Stimulated activated CD4-positive, alpha-beta T cell treated with anti-CD3 and anti-CD28 coated beads, TNF-alpha, amount 100 ng/mL, for 24 hours (primary cell): ENCODE measurements at places on chromosomes 5 and 9.

- DNase-seq: no peak
Measured at GRCh38 chr5:82487131-82487530, 209.0 kb upstream of the RPS23 start.

DNA sequence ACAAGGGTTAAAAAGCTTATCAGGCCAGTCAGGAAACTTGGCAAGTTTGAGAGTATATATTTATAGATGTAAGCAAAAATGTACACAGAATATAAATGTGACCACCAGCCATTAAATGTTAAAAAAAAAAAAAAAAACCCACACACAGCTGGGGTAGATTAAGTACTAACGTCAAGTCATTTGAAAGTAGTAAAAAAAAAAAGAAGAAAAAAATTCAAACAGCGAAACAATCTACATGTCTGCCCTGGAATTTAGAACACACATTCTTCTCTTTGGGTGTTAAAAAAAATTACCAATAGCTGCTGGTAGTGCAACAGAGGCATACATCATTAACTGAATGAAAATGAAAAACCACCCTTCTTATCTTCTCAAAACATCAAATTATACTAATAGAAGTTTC, 269.7 kb downstream of the MLLT3 start:
- no peak for DNase-seq

GRCh38 chr5:124745928-124746915, at the start of gene ZNF608:
Gene ZNF608, minus strand, starts transcription at chr5:124746639. Its CDS starts 1,650 bp downstream, at chr5:124744989.
- DNase-seq: no peak

GRCh38 chr5:171308453-171309275, at the start of gene TLX3:
Gene TLX3, plus strand, starts transcription at chr5:171309248. Its CDS starts 118 bp downstream, at chr5:171309366.
- DNase-seq: no peak

GRCh38 chr5:116559673-116560164, 14.9 kb downstream of the SEMA6A start:
- DNase-seq: no peak

GRCh38 chr5:67303356-67303755, 106.8 kb upstream of the CD180 start:
- DNase-seq: no peak

DNA sequence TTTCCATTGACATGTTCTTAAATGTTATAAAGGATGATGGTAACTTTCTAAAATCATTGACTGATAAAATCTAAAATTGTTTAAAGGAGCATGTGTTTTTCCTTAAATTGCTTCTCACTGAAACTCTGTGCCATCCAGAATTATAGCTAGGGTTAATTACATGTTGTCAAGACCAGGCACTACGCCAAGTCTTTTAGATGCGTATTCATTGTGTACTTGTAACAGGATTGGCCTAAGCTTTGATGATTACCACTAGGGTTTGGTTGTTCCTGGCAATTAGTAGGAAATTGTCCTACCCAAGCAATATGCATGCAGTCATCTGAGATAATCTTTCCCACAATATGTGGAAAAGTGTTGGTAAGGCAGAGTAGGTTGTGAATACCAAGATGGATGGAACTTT, 43.8 kb downstream of the PRKACG start:
- no peak for DNase-seq

GRCh38 chr5:136192526-136193321, at the start of gene SMIM32:
Gene SMIM32, minus strand, starts transcription at chr5:136193162. Its CDS starts 638 bp downstream, at chr5:136192524.
- DNase-seq: no peak

GRCh38 chr5:83516377-83516776, 44.8 kb downstream of the VCAN start:
- no peak for DNase-seq

DNA sequence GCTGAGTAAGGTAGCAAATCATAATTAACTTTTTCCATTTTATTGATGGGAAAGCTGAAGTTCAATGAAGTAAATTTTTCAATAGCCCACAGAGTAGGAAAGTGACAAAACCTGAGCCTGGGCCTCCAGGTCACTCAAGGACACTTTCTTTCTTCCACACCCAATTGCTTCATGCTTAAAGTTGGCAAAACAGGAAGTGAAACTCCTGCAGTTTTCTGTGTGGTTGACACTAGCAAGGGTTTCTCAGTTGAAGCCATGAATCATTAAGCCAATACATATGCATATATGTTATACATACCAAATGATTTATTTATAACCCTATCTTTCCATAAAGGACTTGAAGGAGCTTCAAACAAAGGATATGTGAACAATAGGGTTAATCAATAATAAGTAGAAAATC, 13.9 kb downstream of the TLR4 start:
- DNase-seq: no peak

DNA sequence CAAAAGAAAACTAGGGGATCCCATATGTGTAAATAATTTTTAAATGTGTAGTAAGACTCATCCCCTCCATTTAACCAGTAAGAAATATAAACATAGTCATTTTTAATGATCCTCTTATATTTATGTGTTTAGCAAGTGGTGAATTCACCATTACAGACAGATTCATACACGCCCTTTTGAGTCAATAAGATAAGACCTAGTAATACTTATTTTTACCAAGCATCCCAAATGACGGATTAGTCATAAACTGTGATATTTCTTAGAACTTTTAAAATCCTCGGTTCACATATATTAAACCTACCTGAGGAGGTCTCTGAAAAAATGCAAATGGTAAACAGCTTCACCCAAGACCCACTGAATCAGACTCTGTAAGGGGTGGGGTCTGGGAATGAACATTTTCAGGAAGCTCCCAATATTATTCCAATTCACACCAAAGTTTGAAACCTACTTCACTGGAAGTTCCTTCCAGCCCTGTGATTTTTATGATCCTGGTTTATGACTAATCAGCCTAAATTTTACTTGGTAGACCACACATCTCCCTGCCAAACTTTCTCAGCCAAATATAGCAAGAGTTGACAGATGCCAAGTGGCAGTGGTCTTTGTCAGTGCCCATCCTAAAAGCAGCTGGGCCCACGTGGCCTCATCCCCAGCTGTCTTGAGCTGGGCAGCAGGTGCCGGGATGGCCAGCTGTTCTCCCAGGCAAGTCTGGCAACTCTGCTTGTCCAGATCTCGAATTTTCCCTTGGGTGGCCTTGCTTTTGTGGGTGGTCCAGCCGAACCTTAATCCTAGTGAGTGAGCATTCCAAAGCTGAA, 559.0 kb upstream of the RGMB start:
- DNase-seq: no peak

GRCh38 chr9:132114102-132114707, 34.5 kb upstream of the MED27 start:
- DNase-seq: no peak

DNA sequence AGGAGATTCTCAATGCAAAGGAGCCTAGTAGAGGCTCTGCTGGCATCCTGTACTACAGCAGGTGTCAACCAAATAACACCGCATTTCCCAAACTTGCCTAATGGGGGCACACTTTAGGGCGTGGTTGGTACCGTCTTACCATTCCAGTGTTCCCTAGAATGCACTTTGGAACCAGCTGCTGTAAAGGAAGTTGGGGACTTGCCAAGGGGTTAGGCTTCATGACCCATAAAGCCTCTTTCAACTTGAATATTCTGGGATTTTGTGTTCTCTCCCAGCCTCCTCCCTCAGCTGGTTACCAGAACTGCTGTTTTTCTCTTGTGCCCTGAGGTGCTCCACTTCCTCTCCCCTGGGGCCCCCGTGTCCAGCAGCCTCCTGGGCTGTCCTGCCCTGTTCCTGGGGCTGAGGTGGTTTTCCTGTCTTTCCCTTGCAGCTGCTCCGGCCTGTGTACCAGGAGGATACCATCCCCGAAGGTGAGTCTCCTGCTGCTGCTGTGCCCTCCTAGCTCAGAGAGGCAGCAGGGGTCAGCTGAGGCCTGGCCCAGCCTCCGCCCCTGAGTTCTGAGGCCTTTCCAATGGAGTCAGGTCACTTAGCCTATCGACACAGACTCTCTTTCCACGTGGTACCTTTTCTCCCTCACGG, 44.7 kb downstream of the RGS3 start:
- no peak for DNase-seq

DNA sequence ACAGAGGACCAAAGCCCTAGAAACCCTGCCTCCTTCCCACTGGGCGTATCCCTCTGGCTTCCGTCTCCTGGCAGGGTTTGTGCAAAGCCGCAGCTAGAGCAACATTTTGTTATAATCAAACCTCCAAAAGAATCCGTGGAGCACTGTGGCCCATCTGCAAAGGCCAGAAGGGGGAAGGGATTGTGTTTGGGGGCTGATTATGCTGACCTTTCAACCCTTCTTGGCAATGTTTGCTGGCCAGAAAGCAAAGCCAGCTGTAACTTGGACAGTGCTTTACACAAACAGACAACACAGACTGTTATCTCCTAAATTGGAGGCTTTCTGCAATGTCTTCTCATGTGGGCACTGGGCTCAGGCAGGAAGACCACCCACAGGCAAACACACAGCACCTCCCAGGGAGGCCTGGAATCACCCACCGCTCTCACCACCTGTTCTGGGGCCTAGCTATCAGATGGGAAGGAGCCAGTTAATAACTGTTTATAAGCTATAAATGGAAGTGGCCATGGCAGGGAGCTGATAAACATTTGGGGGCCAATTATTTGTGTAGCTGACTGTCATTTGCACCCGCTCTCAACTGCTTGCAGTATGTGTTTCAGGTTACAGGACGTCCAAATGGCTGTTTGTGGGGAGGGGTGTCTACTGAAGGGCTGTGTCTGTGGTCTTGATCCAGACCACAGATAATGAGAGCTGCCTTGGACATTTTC, 121.6 kb upstream of the ERCC6L2 start:
- DNase-seq: no peak

- no peak for DNase-seq
Measured at GRCh38 chr5:139027150-139027549, 152.0 kb upstream of the LRRTM2 start.

DNA sequence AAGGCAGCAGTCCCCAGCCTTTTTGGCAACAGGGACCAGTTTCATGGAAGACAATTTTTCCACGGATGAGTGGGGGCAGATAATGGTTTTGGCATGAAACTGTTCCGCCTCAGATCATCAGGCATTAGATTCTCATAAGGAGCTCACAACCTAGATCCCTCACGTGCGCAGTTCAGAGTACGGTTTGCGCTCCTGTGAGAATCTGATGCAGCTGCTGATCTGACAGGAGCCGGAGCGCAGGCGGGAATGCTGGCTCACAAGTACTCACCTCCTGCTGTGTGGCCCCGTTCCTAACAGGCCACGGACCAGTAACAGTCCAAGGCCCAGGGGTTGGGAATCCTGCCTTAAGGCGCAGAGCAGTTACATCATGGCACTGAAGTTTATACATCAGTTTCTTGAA, 3.3 kb upstream of the BRD3 start:
- DNase-seq: no peak

DNA sequence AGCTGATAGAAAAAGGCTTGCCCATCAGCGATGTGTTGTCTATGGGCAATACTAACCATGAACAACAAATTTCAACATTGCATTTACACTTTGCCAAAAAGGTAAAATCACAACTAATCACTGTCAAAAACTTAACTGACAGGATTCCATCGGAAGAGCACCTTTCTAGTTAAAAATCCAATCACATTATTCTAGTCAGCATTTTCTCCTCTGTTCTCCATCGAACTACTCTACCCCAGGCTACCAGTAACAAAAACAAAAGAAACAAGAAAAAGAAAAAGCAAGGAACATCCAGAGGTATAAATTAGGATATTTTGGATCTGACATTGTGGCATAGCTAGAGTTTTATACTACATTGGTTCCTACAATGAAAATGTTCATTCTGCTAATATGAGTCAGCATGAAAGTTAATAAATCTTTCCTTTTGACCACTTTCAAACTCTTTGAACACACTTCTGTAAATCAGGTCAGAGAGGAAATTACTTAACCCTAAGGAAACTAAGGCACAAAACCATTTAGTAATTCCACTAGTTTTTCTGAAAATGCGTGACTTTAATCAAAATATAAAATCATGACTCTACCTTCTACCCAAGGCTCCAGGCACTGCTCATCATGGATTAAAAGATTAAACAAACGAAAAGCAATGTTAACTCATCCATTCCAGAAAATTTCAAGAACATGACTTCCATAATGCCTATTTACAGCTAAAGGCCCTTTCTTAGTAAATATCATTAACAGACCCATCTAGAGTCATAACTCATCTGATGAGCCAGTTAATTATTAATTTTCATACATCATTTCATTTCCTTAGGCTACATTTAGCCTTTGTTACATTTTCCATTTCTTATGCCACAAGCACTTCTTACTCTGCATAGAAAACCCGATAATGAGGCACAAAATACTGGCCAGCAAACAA, 10.2 kb downstream of the GLIS3 start:
- no peak for DNase-seq

- no peak for DNase-seq
Measured at GRCh38 chr5:61651195-61651594, 319.1 kb downstream of the ZSWIM6 start.

GRCh38 chr9:93510041-93510440, 56.7 kb upstream of the FAM120AOS start:
- DNase-seq: no peak

GRCh38 chr9:134889386-134890154, 9.0 kb downstream of the FCN2 start:
- DNase-seq: no peak

DNA sequence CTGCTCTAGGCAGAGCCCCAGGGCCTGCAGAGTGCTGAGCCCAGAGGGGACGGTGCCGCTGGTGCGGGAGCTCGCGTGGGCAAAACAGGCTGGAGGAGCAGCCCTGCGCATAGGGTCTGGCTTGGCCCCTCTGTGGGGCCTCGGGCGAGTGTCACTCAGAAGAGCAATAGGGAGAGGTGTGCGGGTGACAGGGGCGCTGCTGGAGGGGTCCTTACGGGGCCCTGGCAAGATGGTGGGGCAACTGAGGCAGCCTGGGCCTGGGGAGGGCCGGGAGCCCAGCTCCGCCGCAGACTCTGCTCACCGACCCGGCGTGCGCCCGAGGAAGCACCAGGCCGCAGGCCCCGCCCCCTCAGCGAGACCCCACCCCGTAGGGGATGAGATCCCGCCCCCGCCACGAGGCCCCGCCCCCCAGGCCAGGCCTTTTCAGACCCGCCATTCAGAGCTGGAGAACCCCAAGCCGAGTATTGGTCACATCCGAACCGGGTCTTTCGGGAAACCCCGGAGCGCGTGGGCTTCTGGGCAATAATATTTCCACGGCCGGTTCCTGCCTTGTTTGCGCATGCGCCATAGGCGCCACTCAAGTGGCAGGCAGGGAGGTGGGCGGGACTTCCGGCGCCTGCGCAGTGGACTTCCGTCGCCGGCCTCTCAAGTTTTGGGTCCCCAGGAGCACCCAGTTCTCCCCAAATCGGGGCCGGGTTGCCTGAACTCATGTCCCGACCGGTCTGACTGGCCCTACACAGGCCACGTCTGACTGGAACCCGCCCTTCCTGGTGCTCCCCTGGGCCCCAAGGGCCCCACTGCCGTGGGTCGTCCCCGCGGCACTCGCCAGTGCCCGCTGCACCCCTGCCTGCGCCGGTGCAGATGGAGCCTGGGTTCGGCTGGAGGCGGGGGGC, 1.3 kb upstream of the RNF208 start:
- DNase-seq: peak; percentile 98

DNA sequence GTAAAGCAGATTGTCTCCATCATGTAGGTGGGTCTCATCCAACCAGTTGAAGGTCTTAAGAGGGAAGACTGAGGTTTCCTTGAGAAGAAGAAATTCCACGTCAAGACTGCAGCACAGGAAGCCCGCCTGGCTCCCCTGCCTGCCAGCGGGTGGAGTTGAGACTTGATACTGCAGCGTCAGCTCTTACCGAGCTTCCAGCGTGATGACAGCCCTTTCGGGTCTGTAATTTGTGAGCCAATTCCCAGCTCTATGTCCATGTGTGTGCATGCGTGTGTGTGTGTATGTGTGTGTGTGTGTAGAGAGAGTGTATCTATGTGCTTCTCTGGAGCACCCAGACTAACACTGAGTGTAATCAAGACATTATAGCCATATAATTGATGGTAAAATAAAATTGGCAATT, 379.7 kb upstream of the IRX2 start:
- no peak for DNase-seq
